ENCODE measurements at places on chromosomes 3 and 15. TPM values are rescaled to one million over a fixed set of nuclear protein-coding genes. Genes with fewer than 3 reads are reported as not detected.

The FAM174B gene
- total RNA-seq, result 23.6 TPM

The BNIP2 gene
- total RNA-seq, result 126 TPM

The NANOGP8 gene
- not detected for total RNA-seq

The PP2D1 gene
- total RNA-seq, result not detected

The ITIH4 gene
- 10.1 TPM for total RNA-seq

The UCN2 gene
- 2.4 TPM for total RNA-seq

The CHRNA5 gene
- total RNA-seq, result 2.1 TPM

The ANKUB1 gene
- not detected for total RNA-seq

The QTRT2 gene
- 26.2 TPM for total RNA-seq

The IMPG2 gene
- 2.1 TPM for total RNA-seq

The GRM2 gene
- 0.21 TPM for total RNA-seq

The NEK4 gene
- total RNA-seq, result 21.1 TPM

The TRPM1 gene
- total RNA-seq, result not detected

The RHOV gene
- total RNA-seq, result 11.8 TPM

The SV2B gene
- 4.5 TPM for total RNA-seq

The STRIT1 gene
- total RNA-seq, result 3.9 TPM

The POTEB gene
- not detected for total RNA-seq

The ZNF197 gene
- total RNA-seq, result 28.8 TPM

The HCLS1 gene
- total RNA-seq, result 6.9 TPM

The FBXO40 gene
- 12.7 TPM for total RNA-seq

The CATSPER2 gene
- 0.51 TPM for total RNA-seq

The SPTBN5 gene
- total RNA-seq, result 2.2 TPM

The P3H2 gene
- total RNA-seq, result 33.1 TPM

The SPESP1 gene
- 1.8 TPM for total RNA-seq

The ETFA gene
- 151 TPM for total RNA-seq

The KLHL6 gene
- total RNA-seq, result 4.2 TPM

The IL20RB gene
- 5.4 TPM for total RNA-seq

The PGBD4 gene
- 1.3 TPM for total RNA-seq

The REC114 gene
- total RNA-seq, result not detected

The ANKRD34C gene
- 0.21 TPM for total RNA-seq

The TMEM158 gene
- total RNA-seq, result 2.4 TPM

The NEIL1 gene
- 22.7 TPM for total RNA-seq

The SCN11A gene
- 2.3 TPM for total RNA-seq

The CHST13 gene
- not detected for total RNA-seq

The GOLGA8Q gene
- 1.2 TPM for total RNA-seq

The EXD1 gene
- total RNA-seq, result not detected

The DPPA2 gene
- not detected for total RNA-seq
